ENCODE measurements at places on chromosomes 2 and 18.

DNA sequence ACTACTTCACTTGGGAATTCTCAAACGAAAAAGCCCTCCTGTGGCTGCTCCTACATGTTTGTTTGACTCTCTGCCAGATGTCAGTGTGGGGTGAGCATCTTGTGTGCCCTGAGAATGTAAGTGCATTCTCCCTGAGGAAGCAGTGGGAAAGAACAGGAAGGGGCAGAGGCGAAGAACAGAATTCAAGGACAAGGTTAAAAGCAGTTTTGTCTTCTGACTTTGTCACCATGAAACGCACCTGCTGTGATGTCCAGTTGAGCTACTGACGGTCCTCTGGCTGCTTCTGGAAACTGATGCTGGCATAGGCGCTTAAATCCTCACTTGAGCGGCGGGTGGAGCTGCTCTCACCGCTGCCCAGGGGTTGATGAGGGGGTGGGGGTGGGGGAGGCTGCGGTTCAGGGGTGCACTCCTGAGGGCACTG is 4.9 kb downstream of the IRS1 start:
- no peak for DNase-seq

DNA sequence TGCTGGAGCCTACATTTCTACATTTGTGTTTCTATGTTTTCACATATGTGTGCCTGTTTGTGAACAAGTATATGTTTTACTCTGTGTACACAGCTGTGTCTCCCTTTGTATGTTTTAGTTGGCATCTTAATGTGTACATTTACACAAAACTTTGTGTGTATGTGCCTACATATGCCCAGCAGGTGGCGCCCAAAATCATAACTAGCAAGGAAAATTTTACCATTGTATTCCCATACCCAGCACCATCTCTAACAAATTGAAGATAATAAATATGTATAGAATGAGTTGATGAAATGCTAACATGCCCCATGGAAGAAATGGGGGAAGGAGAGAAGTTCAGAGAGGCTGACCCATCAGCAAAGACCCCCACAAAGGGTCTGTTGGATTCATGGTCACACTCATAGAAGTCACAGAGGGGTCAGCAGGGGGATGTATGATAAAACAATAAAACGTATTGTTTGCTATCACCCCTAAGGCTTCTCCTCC is 48.1 kb downstream of the PKDCC start:
- no peak for DNase-seq

DNA sequence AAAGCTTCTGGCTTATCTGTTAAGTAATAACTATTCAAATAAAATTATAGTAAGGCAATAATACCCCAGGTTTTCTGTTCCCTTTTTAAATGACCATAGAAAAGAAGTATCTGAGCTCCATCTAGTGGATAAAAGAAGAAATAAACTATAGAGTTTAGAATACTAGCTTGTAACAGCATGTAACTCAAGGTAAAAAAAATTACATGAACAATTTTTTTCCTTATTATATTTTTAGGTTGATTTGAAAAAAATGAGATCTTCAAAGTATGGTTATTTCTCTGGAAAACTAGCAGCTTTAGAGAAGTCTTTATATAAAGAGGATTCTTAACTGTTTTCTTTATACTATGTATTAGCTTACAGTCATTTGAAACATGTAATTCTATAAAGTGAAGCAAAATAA is 58.1 kb downstream of the NCKAP1 start:
- DNase-seq: no peak

- no peak for DNase-seq
These were observed 87.0 kb downstream of the CERS6 start for GRCh38 chr2:168543037-168543436.

DNA sequence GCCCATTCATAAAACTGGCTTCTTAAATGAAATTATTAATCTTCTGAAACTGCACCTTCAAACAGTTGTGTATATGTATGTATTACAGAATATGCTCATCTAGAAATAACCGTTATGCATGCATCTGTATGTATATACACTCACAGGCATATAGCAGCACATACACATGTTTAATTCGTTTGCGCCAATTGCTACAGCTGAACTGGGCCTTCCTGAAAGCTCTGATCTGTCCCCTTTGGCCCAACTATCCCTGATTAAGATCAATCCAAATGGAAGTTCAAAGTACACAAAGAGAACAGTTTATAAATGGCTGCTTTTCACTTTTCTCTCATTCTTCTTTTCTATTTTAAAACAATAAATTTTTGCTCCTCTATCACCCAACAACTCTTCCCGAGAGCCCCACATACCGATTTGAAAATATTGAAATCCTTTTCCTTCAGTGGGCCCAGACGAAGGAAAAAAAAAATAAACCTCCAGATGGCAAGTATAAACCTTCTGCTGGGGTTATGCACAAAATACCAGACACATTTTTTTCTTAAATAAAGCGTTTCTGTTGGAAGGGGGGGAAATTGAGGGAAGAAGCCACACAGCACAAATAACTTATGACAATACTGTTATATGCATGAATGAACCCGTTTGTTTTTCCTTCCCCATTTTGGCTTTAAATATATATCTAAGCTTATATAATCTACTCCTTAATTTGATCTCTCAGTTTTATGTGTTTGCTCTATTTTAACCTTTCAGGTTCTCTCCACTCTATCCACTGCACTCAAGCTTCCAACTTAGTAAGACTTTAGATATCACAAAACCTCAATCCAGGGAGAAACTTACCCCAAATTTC is 267.3 kb downstream of the TCF4 start:
- no peak for DNase-seq

GRCh38 chr18:8480506-8481328 is 128.5 kb upstream of the RAB12 start:
- no peak for DNase-seq

GRCh38 chr2:35871672-35872071 is 483.9 kb upstream of the CRIM1 start:
- no peak for DNase-seq

DNA sequence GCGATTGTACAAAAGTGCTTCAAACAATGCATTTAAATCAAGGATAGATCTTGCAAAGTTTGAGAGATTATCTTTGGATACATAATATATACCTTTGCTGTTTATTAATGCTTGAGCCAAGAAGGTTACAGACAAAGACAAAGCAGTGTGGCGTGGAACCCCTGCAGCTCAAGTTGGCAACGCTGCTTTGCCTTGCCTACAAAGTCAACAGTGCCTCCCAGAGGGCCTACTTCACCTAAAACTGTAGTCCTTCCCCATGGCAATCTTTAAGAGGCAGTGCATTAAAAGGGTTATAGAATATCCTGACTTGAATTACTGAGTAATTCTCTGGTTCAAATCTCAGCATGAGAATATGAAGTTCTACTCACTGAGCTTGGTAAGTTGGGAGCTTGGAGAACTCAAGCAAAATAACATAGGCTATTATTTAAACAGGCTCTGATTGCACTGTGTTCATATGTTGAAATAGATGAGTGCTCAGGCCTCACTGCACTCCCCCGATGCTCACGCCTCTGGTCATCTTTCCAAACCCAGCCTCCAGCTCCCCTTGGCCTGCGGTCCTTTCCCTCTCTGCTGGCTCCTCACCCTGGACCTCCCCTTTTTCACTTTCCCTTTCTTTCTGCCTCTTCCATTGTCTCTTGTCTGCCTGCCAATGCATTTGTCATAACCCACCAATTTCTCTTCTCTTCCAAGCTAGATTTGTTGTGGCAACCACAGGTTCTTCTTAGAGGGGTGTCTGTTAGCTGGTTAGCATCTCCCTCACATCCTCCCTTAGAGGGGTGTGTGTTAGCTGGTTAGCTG is 96.5 kb downstream of the MYT1L start:
- DNase-seq: no peak

- no peak for DNase-seq
These were observed 35.4 kb upstream of the NT5DC4 start for GRCh38 chr2:112685271-112685884.

DNA sequence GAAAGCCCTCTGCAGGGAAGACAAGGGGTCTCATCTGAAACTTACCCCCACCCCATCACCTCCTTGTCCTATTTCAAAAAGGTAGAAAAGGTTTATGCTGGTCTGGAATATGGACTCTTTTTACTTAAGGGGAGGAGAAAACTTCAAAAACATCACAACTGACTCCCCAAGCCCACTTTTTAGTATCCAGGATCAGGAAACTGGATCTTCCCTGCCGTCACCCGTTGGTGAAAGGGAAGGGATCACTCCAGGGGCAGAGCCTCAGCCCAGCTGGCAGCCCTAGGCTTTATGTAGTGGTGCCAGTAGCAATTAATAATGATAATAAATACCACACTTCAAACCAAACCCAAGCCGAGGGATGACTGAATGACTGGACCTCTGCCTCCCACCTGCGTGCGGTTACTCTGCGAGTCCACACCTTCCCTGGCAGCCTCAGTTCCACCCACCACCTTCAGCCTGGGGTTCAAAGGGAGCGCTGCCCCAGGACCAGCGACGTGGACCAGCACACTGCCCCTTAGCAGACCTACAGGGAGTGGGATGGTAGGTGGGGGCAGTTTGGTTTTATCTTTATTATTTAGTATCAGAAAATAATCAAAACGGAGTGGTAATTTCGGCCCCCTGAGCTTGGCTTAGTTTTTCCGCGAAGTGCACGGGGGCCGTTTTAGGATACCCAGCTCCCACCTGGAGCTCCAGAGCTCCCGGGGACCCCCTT is 4.9 kb upstream of the GATA6 start:
- DNase-seq: no peak

GRCh38 chr2:26652361-26653041 is 11.3 kb upstream of the CIB4 start:
- DNase-seq: no peak
